Sigmoid colon (tissue), 7 donors: ENCODE measurements at places on chromosomes 12 and 14. TPM values are rescaled to one million over a fixed set of nuclear protein-coding genes. Genes with fewer than 3 reads are reported as not detected.

GRCh38 chr14:92973261-92973797 is 50.4 kb downstream of the CHGA start:
- peak; percentile 94 for DNase-seq

- no peak for DNase-seq
Measured at GRCh38 chr14:56787530-56787929, 22.7 kb downstream of the OTX2 start.

- DNase-seq, result no peak
Measured at GRCh38 chr12:132537836-132538662, 48.1 kb downstream of the FBRSL1 start.

- DNase-seq, result no peak
Measured at GRCh38 chr12:132439333-132439904, 50.5 kb upstream of the FBRSL1 start.

Gene REM2
- 0.81 TPM for total RNA-seq

Gene PRIMA1
- total RNA-seq, result 21.9 TPM
